NCI-H187 treated with DMSO at 0.1 percent for 48 hours (cell line): ENCODE measurements at places on chromosomes 1 and 21.

- no peak for DNase-seq
Observed at GRCh38 chr1:185474440-185475149, 157.6 kb upstream of the IVNS1ABP start.

GRCh38 chr21:37606549-37606948 lies 240.0 kb downstream of the DYRK1A start:
- DNase-seq = no peak

GRCh38 chr1:38624336-38625039 lies 235.1 kb downstream of the RRAGC start:
- DNase-seq = no peak

DNA sequence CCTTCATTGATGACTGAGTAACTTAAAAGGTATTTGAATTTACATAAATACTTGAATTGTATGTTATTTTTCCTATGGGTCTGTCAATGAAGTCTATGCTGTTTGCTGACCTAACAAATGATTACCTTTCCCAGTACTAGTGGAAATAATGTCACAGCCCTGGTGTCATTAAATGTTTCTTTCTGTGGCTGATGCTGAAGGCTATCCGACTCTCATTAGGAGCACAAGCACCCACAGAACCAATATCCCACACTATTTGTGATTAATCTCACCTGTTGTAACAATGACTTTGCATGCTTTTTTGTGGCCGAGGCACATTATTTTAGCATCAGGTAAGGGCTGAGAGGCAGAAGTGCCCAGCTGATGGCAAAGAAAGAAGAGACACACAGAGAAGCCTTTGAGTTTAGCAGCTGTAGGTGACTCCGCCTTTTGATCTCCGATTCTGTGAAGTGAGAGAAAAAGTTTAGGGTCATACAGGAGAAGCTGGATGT lies 25.8 kb upstream of the TRIM45 start:
- no peak for DNase-seq

DNA sequence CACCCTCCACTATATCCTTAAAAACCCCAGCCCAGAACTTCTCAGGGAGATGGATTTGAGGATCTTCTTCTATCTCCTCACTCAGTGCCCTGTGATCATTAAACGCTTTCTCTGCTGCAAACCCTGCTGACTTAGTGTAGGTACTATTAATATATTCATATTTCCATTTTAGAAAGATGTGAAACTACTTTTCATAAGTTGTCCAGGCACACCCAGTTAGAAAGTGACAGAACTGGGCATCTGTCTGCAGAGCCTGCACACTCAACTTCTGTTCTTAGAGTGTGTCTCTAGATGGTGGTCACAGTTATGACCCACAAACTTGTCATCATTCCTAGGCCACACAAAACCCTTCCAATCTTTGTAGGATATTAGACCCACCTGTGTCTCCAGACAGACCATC lies 55.0 kb downstream of the FCRL5 start:
- DNase-seq = no peak

DNA sequence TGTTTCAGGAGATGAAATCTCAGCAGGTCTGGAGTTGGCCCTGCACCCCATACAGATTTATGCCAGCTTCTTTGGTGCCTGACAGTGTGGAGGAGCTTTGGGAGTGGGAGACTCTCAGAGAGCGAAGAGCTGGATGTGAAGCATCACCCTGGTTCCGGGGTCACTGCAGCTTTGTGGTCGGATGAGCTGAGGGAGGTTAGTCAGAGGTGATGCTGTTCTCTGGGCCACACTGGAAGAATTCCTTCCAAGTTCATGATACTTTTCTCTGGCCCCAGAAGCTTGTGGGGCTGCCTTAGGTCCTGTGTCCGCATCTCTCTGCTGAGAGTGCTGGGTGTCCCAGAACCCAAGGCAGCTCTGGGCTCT lies 467.8 kb downstream of the CAMTA1 start:
- no peak for DNase-seq

DNA sequence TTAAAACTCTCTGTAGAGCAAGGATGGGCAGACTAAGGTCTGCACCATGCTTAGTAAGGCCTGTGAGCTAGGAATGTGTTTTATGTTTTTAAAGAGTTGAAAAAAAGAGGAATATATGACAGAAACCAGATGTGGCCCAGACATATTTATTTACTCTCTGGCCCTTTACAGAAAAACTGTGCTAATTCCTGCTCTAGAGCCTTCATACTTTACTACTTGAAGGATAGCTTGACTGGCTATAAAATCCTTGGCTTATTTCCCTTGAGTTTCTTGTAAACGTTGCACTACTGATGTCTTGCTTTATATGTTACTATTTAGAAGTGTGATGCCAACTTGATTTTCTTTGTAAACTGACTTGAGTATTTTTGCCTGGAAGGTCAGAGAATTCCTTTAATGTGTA lies 33.5 kb downstream of the CTBS start:
- no peak for DNase-seq

GRCh38 chr1:225258811-225259210 lies 169.0 kb downstream of the LBR start:
- no peak for DNase-seq

- DNase-seq = no peak
Observed at GRCh38 chr21:45473496-45474322, 68.5 kb downstream of the SLC19A1 start.

DNA sequence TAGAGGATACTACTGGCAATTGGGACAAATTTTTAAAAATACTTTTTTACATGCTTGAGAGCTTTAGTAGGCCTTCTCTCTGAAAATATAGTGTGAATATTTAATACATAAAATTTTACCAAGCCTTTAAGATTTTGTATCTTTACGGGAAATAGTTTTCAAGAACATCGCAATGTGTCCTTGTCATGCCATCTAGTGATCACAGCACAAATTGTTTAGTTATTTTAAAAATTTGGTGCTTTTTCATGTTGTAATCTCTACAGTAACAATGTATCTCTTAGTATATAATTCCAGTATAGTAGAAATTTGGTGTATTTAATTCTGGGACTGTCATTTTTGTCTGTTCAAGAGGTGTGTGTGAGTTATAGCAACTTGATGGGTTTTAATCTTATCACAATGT lies 6.7 kb downstream of the CDC7 start:
- DNase-seq = no peak

GRCh38 chr1:38888423-38889333 lies 7.3 kb upstream of the GJA9 start:
- no peak for DNase-seq

- DNase-seq = no peak
Observed at GRCh38 chr21:14995695-14996490, 68.9 kb downstream of the NRIP1 start.

DNA sequence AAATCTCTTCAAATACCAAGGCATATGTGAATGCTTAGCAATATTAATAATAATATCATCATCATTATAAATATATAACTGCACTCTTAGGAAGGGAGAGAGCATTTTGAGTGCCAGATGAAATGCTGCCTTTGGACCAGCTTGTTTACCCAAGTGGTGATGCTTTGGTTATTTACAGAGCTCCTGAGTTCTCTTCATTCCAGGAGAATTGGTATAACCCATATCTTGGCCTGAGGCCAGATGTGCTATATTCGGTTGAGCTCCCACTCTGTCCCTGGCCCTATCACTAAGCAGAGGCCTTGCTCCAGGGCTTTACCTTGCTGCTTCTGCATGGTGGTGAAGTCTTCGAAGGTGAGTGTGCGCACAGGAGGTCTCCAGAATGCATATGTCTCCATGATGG lies 89.4 kb downstream of the TBX15 start:
- no peak for DNase-seq
